ENCODE measurements at places on chromosomes 13 and 19. TPM values are rescaled to one million over a fixed set of nuclear protein-coding genes. Genes with fewer than 3 reads are reported as not detected.

KCTD4 gene
- not detected for total RNA-seq

C1QTNF9 gene
- not detected for total RNA-seq

CEACAM16 gene
- total RNA-seq = not detected

NLRP9 gene
- total RNA-seq = not detected

RFPL4A gene
- total RNA-seq = not detected
